Right atrium auricular region (tissue), 2 donors: ENCODE measurements at places on chromosomes 7 and 10. TPM values are rescaled to one million over a fixed set of nuclear protein-coding genes. Genes with fewer than 3 reads are reported as not detected.

The HGF gene
- 2.1 TPM for total RNA-seq

The IDI2 gene
- not detected for total RNA-seq

The ZNF117 gene
- 2.0 TPM for total RNA-seq

The UCN3 gene
- not detected for total RNA-seq
